ENCODE measurements at places on chromosomes 4 and X.

DNA sequence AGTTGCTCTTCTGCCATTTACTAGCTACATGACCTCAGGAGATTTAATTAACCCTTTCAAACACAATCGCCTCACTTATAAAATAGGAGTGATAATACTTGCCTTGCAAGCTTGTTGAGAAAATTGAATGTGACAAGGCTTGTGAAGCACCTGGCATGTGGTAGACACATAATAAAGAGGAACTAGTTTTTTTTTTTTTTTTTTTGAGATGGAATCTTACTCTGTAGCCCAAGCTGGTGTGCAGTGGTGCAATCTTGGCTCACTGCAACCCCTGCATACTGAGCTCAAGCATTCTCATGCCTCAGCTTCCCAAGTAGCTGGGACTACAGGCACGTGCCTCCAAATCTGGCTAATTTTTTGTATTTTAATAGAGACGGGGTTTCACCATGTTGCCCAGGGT lies 73.7 kb upstream of the STIM2 start:
- no peak for DNase-seq

- DNase-seq, result no peak
Observed at GRCh38 chr4:188811121-188811520, 671.9 kb downstream of the TRIML1 start.

GRCh38 chrX:138771047-138771446 lies 59.5 kb upstream of the FGF13 start:
- no peak for DNase-seq

GRCh38 chrX:1763294-1763693 lies 148.4 kb downstream of the ASMT start:
- no peak for DNase-seq

GRCh38 chrX:95703696-95704095 lies 980.9 kb upstream of the DIAPH2 start:
- DNase-seq, result no peak
